ENCODE measurements at places on chromosomes 7 and 10.

GRCh38 chr10:71964743-71965515 is 734 bp downstream of the CHST3 start:
- peak; percentile 95 for DNase-seq

DNA sequence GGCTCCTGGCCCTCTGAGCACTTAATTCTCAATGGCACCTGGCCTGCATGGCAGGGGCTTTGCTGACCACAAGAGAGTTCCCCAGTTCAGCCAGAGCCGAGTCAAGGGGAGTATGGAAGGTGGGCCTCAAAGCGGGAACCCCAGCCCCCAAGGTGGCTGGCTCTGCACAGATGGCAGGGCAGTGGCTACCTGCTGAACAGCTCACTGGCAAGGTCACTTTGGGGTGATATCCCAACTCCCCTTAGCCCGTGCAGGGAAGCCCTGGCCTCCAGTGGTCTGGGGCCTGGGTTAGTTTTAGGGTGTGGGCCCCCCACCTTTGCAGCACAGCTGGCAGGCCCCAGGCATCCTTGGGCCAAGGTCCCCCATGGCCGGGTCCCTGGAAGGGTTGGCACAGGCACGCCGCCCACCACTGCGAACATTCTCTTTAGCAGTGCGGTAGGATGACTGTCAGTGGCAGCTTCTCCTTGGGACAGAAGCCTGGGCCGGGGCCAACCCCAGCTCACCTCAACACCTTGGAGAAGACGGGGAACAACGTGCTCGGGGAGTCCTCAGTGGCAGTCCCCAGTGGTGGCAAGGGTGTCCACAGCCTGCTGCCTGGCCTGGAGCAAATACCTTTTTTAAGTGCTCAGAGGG is 36.8 kb downstream of the PPIF start:
- peak; percentile 72 for DNase-seq

DNA sequence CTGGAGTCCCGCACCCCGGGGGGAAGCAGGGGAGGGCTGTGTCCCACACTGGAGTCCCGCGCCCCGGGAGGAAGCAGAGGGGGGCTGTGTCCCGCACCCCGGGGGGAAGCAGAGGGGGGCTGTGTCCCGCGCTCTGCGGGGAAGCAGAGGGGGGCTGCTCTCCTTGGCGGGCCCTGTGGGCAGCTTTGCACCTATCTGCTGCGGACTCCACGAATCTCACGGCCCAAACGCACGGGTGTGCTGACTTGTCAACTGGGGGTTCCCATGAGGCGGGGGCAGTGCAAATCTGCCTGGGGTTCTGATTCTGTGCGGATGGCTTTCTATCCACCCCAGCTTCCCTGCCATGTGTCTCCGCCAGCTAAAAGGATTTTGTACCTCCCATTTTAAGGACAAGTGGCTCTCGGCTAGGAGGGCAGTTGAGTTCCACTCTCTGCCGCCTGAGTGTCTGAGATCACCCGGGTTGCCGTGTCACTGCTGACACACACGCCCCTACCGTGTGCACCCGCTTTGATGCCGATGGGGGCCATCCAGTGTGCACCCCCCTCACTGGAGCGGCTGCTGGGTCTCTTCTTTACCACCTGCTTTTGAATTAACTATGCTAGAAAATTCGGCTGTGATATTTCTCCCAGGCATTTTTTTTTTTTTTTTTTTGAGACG is 20.5 kb downstream of the GPER1 start:
- peak; percentile 43 for DNase-seq

- no peak for DNase-seq
Measured at GRCh38 chr7:24956021-24956420, 24.0 kb downstream of the OSBPL3 start.

DNA sequence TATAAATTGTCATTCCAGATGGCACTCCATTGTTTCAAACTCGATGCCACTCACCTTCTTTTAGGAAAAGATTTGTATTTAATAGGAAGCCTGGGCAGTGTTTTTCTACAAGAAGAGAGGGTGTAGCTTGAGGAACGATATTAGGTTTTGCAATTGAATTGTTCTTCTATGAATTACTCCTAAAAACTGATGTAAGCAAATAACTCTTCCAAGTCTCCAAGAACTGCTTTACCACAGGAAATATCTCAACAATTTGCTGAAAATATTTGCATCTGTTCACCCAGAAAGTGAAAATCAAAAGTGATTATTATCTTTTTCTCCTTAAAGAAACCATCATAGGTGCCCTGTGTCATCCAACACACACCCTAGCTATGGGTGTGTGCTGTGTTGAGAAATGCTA is 261.3 kb upstream of the MEOX2 start:
- DNase-seq, result no peak

DNA sequence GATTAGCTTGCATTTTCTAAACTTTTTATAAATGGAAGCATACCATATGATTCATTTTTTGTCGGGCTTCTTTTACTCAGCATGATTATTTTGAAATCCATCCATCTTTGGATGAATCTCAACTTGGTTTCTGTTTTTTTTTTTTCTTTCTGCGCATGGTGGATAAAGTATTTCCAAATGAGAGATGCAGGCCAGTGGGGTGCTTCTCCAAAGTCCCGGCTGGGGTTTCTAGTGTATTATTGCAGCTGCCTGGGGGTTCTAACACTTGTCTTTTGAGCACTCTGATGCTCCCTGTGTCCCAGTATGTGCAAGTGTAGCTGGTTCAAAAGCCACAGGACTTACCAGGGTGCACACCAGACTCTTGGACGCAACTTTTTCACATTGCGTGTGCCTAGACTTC is 70.9 kb upstream of the LOXL4 start:
- no peak for DNase-seq

DNA sequence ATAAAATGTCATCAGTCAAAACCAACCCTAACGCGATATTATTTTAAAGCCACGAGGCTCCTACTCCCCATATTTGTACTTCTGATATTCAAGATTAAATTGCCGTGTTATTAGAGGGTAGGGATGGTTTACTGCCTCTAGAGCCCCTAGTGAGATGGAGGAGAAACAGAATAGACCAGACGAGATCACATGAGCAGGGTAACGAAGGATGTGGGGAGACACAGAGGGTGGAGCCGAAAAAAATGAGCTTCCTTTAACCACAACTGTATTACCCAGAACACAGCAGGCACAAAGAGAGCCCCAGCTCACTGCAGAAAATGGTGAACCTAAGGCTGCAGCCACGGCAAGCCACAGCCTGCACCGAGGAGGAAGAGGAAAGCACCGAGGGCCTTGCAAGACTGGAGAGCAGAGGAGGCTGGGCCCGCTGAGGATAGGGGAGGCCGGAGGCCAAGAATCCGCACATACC is 14.3 kb downstream of the ZC3HAV1 start:
- DNase-seq, result peak; percentile 79

DNA sequence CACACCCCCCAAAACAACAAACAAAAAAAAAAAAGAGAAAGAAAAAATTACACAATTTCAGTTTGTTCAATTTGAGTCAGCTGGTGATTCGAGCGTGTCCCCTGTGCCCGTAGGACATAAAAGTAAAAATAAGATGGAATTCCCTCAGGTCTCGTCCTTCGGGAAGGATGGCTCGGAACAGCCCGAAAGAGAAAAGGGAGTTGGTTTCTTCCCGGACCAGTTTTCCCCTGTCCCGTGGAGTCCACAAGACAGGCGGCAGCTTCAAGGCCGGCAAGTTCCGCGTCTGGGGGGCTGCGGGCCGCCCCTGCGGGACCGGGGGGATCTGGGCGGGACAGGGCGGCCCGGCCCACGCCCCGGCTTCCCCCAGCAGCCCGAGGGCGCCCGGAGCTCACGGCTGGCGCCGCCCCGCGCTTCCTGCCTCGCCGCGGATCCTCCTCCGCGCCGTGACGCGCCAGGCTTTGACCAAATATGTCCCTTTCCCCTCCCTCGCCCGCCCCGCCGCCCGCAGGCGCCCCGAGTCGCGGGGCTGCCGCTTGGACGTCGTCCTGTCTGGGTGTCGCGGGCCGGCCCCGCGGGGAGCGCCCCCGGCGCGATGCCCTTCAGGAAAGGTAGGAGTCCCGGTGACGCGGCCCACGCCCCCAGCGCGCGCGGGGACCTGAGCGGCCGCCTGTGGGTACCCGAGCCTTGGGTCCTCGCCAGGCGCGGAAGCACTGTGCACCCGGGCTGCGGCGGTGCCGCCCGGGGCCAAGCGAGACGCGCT is 55.8 kb downstream of the RBM17 start:
- DNase-seq, result peak; percentile 99

GRCh38 chr7:41054960-41055661 is 647.8 kb downstream of the INHBA start:
- no peak for DNase-seq

DNA sequence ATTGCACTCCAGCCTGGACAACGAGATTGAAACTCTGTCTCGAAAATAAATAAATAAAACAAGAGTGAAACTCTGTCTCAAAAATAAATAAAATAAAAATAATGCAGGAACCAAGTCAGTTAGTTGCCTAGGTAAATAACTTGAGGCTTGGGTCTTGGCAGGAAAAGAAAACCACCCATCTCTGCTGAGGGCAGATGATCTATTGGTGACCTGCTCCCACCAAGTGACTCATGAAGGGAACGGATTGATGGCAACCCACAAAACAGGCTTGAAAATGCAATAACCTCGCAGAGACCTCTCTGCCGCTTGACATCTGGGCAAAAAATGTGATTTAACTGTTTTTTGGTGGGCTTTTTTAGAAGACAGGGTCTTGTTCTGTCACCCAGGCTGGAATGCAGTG is 86.6 kb downstream of the CALN1 start:
- DNase-seq, result no peak

DNA sequence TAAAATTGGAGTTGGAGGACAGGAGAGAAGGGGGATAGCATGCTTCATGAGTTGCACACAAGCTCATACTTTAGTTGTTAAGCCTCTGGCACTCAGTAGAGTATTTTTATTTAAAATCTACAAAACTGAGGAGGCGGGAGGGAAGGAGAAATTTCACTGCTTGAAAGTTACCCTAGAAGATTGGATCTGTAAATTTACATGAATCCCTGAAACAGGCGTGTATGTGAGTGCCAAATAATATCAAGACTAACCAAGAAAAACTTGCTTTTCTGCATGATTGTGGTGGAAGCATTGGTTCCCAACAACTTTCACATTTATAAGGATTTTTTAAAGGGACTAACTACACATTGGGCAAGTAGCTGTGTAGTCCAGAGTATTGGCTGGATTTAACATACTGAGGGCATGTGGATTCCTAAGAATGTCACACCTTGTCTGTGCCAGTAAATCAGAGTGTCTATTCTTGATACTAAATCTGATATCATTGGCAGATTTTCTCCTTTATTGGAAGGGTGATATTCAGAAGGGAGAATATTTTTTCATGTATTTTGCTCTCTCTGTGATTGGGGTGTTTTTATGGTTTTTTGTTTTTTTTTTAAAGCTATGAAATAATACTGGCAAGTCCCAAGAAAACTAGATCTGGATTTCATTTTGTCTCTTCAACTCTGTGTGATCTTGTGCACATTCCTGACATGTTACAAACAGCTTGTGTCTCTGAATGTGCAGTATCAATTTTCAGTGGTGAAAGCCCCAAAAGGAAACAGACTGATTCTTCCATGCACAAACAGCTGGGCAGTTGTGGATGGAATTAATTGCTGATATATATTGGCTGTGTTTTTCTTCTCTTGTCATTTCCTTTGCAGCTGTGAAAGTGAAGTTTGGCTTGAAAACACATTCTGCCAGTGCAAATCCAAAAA is 67.2 kb downstream of the ADD3 start:
- DNase-seq, result peak; percentile 74

GRCh38 chr10:6877722-6878392 is 297.8 kb upstream of the PRKCQ start:
- no peak for DNase-seq

- DNase-seq, result peak; percentile 35
Measured at GRCh38 chr10:129973674-129974059, 9.6 kb upstream of the EBF3 start.

DNA sequence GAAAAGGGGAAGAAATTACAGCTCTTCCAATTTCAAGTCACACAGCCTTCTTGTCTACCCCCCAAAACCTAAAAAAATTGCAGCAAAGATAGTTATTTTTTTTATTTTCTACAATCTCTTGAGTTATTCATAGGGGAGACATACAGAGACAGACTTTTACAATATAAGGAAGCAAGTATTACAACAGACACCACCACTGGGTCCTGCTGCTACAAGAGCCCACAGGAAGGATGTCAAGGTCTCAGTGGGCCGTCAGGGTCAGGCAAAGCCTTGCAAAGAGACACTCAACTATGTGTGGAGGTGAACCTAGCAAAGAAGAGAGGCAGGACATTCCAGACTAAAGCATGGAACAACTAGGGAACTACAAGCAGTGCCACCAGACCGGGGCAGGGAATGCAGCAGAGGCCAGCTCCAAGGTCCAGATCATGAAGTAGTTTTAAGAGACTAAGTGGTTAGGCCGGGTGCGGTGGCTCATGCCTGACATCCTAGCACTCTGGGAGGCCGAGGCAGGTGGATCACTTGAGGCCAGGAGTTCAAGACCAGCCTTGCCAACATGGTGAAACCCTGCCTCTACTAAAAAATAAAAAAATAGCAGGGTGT is 28.2 kb upstream of the ZCCHC24 start:
- no peak for DNase-seq

- no peak for DNase-seq
Measured at GRCh38 chr7:25517906-25518305, 289.6 kb upstream of the NPVF start.

All from osteoblast (primary cell).